ENCODE measurements at places on chromosomes 5 and 9.

GRCh38 chr9:121598167-121598964 lies 53.1 kb upstream of the DAB2IP start:
- no peak for DNase-seq

- peak; percentile 21 for DNase-seq
Measured at GRCh38 chr9:137025517-137025966, 2.5 kb downstream of the ABCA2 start.

GRCh38 chr9:37410969-37411785 lies 11.3 kb upstream of the GRHPR start:
- no peak for DNase-seq

DNA sequence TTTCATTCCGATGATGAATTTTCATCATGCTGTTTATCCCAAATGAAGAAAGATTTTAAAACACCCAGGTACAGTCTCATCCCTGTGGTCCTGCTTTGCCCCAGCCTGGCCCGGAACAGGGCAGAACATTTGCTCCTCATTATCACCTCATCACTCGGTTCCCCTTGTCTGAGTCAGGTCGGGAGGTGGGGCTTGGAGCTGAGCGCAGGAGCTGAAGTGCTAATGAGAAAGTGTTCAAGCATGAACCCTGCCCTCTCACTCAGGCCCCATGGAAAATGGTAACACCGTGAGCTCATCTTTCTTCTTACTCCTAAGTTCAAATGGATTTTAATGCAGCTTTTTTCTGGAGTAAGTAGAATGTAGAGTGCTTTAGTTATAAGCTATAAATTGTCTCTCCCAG lies 466.2 kb downstream of the KDM4C start:
- DNase-seq, result no peak

Data from NCI-H187 treated with DMSO at 0.1 percent for 48 hours (cell line).